NCI-H1417 treated with DMSO at 0.1 percent for 48 hours (cell line): ENCODE measurements at places on chromosomes 13 and 19.

- no peak for DNase-seq
These were observed 241.1 kb upstream of the ZNF507 start for GRCh38 chr19:32104153-32104849.

DNA sequence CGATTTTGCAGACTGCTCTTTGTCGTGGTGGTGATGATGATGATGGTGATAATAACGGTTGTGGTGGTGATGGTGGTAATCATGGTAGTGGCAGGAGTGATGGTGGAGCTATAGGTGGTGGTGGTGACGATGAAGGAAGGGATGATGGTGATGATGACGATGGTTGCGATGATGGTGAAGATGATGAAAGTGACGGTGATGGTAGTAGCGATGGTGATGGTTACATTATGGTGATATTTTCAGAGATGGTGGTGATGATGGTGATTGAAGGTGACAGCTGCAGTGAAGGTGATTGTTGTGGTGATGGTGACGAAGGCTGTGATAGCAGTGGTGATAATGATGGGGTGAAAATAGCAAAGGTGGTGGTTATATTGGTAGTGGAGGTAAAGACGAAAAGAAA, 2.1 kb upstream of the ADGRE3 start:
- DNase-seq, result no peak

- DNase-seq, result no peak
These were observed 52.4 kb downstream of the SKA3 start for GRCh38 chr13:21123956-21124355.

DNA sequence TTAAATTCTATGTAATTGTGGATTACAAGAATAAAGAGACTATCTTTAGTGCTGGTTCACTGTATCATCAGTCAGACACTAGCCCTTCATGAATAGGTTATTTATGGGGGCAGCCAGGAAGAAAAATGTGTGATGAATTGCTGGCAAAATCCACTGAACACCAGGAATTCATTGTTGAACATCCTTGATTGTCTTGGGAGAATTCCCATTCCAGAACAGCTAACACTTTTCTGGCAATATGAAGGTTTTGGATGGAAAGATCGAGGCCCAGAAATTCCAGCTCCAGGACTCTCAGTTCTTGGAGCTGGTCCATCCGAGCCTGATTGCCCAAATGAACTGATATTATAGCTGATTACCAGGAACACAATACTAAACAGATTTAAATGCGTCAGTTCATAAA, 11.5 kb upstream of the SPART start:
- no peak for DNase-seq

GRCh38 chr19:58563034-58563573, 4.7 kb upstream of the UBE2M start:
- no peak for DNase-seq

DNA sequence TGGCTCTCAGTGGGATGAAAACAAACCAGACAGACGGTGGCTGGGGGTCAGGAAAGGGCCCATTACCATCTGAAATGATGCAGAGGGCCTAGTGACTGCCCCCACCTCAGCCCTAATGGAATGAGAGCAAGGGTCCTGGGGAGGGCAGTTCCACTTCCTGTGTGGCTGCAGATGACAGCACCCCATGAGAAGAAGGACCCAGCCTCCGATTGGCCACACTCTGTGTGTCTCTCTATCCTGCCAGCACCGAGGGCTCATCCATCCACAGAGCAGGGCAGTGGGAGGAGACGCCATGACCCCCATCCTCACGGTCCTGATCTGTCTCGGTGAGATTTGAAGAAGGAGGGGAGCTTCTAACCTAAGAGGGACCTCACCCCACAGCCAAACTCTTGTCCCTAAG, 498 bp downstream of the LILRB1 start:
- no peak for DNase-seq

DNA sequence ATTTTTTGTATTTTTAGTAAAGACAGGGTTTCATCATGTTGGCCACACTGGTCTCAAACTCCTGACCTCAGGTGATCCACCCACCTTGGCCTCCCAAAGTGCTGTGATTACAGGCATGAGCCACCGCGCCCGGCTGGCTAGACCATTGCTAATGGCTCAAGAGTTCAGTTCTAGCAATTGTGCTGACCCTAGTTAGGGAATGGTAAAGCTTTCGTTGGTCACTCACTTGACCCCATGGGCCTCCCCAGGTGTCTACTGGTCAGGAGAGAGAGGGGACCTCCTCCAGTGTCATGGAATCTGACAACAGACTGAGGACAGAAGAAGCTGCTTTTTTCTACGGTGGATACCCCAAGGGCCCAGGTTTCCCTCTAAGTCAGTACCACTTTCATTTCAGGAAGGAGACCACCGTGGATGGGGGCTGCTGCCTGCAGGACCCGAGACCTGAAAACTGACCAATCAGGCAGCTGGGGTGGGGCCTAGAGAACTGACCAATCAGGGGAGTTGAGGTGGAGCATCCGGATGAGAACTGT, 575 bp upstream of the ZNF556 start:
- no peak for DNase-seq

GRCh38 chr13:24192057-24192810, 31.7 kb downstream of the SPATA13 start:
- no peak for DNase-seq

GRCh38 chr19:861756-862580, 2.5 kb downstream of the CFD start:
- peak; percentile 17 for DNase-seq

DNA sequence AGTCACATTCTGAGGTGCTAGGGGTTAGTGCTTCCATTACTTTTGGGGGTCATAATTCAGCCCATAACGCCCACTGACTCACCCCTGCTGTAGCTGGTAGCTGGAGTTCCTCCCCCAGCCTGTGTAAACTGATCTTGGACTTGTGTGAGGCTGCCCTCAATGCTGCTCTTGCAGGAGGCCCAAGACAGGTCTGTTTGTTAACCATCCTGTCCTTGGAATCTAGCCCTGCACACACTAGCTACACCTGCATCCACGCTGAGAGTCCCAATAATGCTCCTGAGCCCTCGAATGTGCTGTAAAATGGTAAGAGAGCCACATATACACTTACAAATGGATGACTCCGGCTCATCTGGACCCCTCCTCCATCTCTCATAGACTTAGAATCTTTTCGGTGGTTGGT, 9.6 kb downstream of the LRCH1 start:
- no peak for DNase-seq

GRCh38 chr13:37486171-37486681, 112.3 kb downstream of the POSTN start:
- no peak for DNase-seq

DNA sequence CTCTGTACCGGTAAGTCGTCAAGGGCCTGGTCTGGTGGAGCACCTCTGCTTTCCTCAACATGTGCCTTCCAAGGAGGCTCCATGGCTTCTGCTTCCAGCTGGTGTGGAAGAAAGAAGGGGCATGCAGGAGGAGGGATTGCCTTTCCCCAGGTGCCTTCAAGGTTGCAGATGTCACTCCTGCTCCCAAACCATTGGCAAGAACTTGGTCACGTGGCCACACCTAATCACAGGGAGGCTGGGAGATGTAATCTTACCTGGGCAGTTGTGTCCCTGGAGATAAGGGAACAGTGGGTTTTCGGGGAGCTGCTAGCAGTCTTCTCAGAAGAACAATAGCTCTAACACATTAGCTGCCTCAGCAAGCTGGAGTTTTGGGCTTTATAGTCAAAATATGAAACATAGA, 9.7 kb upstream of the GPR18 start:
- DNase-seq, result no peak

GRCh38 chr13:26280295-26280694, 26.4 kb downstream of the CDK8 start:
- no peak for DNase-seq

DNA sequence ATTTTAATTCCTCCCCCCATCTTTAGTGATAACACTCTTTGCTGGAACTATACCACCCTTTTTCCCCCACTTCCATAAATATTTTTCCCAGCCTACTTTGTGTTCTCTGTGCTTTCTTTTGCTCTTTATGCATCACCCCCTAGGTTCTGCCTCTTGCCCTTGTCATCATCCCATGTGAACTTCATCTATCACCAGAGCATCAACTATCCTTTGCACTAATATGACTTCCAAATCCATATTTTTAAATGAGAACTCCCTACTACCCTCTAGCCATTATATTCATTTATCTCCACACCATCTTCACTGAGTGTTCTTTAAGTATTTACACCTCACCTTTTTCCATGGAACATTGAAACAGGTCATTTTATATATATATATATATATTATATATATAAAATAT, 452.7 kb downstream of the FOXO1 start:
- no peak for DNase-seq

DNA sequence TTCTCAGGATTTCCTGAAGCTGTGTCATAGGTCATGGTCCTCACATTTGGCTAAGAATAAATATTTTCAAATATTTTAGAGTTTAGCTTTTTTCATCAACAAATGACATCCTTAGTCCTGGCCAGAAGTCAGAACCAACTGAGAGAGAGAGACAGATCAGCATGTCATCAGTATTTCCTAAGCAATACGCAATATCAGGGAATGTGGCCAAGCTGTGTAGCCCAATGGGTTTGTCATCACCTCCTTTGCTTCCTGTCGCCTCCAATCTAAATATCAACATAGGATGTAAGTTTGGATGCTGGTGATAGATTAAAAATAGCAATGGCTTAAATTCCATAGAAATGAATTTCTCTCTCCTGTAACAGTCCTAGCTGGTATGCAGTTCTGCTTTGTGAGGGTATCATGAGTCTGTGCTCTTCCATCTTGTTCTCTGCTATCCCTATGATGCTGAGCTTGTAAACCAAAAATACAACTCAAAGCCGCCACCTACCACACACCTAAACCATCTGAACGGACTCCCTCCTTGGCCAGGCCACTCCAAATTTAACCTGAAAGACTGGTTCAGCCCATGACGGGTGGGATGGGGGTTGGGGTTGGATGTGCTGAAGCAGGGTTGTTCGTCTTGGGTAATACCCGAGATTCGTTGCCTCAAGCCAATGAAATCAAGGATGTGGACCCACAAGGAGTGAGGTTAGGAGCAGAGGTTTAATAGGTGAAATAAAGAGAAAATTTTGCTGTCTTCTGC, 10.0 kb upstream of the IGSF23 start:
- no peak for DNase-seq

- DNase-seq, result no peak
These were observed 2.9 kb downstream of the CEACAM21 start for GRCh38 chr19:41578886-41579285.

DNA sequence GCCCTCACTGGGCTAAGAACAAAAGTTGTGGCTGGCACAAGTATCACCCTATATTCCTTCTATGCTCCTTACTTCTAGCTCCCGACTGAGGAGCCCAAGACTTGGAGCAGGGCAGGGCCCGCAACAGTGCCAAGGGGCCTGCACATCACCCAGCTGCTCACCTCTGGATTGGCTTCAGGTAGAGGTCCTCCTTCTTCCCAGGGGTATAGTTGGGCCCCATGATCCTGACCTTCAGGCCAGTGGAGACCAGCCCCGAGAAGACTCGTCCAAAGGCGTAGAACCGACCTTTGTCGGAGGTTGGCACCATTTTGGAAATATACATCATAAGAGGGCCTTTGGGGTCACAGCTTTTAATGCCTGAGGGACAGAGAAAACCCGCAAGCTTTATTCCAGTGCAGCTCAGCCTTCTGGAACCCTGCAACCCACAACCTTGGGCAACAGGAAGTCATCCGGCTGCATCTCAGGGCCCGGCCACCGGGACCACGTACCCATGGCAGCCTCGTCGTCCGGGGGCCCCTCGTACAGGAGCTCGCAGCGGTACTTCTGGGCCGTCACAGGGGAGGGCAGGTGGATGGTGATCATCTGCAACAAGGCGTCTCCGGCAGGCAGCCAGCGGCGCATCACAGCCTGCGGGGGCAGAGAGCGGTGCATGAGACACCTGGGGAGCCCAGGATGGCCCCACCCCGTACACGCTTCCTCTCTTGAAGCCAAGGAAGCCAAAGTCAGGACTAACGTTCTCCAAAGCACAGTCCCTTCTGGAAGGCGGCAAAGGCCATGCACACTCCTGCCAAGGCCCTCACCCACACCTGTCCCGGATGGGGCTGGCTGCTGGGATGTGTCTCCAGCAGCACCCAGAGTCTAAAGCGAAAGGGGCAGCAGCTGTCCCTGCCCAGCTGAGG, 4.7 kb downstream of the EEF2 start:
- no peak for DNase-seq

- DNase-seq, result no peak
These were observed 11.6 kb upstream of the ISYNA1 start for GRCh38 chr19:18449552-18449951.

DNA sequence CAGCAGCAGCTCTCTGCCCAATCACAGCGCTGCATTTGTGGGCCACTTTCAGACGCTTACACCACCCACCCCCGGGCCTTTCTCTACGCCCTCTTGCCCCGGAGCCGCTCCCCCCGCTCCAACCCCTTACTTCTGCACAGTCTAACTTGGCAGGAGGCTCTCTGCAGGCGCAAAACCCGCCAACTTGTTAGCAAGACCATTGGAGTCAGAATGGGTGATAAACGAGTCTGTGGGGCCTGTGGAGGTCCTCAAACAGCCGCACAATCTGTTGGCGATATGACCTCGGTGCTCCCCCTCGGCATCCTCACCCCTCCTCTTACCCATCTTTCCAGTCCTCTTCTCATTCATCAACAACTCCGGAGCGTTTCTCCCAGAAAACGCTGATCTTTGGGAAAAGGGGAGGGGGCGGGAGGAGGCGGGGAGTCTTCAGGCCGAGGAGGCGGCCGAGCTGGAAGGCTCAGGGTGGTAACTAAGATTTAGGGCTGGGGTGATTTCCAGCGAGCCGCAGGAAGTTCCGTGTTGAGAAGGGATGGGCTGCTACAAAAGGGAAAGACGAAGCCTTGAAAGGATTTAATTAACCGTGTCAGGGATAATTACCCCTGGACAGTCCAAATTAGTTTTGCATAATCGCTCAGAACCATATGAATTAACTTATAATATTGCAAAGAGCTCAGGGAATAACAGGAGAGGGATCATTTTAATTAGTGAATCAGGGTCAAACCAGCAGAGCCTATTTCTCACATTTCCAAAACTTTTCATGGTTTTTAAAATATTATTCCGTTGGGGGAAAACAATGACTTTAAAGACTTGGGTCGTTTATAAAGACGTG, 4.1 kb downstream of the SOX21 start:
- DNase-seq, result no peak

DNA sequence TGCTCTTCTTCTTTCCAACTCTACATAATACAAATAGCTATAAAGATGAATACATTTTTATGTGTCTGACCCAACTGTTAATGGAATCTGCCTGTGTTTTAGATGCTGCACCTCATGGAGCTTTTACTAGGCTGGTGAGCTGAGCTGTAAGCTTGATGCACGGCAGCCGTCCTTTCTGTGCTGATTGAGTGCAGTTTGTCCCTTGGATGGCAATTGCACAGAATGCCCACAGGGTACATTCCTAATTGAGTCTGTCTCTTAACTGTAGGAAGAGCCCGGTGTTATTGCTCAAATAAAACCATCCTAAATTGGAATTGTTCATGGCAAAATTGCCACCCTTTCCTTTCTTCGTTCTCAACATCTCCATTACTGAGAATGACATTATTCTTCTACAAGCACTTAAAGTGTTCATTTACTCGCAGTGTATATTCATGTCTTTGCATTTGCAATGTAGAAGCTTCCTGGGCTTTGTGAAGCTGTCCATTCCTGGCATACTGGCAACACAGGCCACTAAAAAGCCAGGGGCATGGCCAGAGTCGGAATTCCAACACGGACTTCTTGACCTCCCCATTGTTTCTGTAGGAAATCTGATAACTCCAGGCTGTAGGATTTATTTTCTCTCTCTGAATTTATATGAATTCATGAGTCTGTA, 85.8 kb downstream of the SLC10A2 start:
- DNase-seq, result no peak
